ENCODE measurements at places on chromosomes 3 and 15. TPM values are rescaled to one million over a fixed set of nuclear protein-coding genes. Genes with fewer than 3 reads are reported as not detected.

GNAT1 gene
- total RNA-seq, result not detected

DNA sequence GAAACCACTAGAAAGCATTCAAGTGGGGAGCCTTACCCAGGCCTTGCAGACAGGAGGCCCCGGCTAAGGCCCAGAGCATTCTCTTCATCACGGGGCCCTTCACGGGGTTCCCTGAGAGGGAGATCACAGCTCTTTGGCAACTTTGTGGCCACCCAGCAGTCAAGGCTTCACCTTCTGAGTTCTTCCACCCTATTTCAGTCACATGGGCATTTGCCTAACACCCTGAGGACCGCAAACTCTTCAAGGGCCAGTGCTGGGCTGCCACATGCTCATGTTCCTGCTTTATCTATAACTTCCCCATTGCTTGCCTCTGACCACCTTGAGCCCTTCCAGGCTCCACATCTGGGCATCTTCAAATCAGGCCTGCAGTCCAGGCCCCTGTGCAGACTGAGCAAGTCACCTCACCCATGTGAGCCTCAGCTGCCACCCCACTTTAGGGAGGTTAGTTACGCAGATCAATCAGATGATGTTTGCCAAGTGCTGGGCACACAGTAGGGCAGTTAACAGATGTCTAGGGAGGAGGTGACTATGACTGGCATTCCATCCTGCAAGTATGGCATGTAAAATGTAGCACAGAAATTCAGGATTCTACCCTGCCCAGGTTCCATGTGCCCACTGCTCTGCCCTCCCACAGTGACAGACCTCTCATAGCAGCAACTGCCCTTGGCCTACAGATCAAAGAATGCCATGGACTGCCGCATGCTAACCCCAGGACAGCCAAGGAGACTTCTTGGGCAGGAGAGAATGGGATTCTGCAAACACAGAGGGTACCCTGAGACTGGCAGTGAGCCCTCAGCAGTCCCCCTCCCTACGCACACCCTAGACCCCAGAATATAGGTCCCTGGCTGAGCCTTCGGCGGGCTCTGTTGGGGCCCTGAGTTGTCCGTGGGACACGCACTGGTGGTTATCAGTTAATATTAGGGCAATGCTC lies 37.6 kb upstream of the ZNF710 start:
- DNase-seq, result no peak

GOLGA6B gene
- not detected for total RNA-seq

DNA sequence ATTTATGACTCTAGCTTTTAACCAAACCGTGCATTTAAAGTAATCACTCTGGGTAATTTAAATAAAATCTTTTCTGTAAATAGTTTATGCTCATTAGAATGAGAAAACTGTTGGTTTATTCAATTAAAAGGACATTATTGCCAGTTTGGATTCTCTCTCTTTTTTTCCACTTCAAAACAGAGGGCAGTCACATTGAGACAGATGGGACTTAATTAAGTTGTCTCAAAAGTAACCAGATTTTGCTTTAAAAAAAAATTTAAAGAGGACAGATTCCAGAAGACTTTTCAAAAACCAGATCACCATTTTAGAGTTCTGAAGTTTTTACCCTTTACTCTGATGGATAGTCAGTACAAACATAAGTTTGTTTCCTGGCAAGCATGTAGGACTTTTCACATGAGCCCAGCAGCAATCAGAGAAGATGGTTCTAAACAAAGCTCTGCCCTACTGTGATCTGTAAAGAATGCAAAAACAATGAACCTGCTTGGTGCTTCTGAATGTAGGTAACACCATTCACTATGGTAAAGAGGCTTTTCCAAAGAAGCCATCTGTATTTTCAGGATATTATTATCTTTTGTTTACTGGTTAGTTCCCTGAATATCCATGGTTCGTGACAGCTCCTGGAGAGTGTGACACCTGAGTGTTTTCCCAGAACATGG lies 136.2 kb downstream of the LRTM1 start:
- DNase-seq, result no peak

GRCh38 chr3:28012830-28013229 lies 228.6 kb upstream of the CMC1 start:
- DNase-seq, result no peak

All from IMR-90 (cell line).